ENCODE measurements at places on chromosomes 16 and 17. TPM values are rescaled to one million over a fixed set of nuclear protein-coding genes. Genes with fewer than 3 reads are reported as not detected.

DNA sequence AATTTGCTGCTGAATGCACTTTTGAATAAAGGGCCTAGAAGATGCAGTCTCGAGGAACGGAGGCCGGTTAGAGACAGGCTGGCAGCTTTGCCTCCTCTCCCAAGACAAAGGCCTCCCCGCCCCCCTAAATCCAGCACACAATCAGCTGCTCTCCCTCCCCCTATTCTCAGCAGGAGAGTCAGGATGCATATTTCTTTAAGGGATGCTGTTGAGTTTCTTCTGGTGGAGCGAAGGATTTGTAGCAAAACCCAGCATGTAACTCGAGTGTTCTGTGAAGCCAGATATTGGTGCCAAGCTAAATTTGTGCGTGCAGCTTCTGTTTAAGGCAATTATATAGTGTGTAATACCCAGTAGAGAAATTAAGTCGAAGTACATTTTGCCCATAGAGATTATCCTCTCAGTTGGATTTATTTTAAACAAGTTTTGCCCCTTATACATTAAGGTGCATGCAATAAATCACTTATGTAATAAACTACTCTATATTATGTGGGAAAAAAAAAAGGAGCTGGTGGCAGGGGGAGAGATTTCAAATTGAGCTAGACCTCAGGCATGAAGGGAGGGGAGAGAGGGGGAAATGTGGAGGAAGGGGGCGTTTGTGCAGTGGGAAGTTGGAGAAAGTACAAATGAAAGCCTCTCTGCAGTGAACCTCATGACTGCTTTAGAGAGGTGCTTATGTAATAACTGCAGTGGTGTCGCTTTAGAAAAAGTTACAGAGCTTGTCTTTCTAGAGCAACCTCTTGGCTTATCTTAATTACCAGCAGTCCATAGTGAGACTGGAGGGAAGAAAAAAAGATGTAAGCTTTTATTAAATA is 599.2 kb downstream of the MAF start:
- no peak for DNase-seq
- H3K36me3 ChIP-seq = no peaks in the 10 kb centered on the region
- no peak overlapping the region for H3K27ac ChIP-seq
- H3K4me3 ChIP-seq = no peak overlapping the region
- H3K4me1 ChIP-seq = no peaks in the 10 kb centered on the region
- no peaks in the 10 kb centered on the region for H3K27me3 ChIP-seq

DNA sequence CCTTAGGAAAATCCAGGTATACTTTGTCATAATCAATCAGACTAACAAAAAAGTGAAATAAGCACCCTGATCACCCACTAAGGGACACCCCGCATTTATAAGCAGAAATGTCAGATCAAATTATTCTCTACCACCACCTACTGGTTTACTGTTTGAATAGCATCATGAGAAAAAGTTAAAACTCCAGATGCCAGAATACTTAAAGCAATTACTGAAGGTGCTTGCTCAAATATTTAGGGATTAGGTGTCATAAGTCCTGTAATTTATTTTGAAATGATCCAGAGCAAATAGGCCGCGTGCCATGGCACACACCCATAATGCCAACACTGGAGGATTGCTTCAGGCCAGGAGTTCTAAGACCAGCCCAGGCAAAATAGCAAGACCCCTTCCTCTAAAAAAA is 2.3 kb downstream of the TOP2A start:
- no peak for DNase-seq
- peaks cover 10% of the 10 kb centered on the region for H3K4me1 ChIP-seq
- H3K27me3 ChIP-seq = no peaks in the 10 kb centered on the region
- H3K36me3 ChIP-seq = no peaks in the 10 kb centered on the region

- no peak for DNase-seq
- no peaks in the 10 kb centered on the region for H3K27me3 ChIP-seq
- H3K36me3 ChIP-seq = no peaks in the 10 kb centered on the region
- no peaks in the 10 kb centered on the region for H3K4me1 ChIP-seq
- H3K4me3 ChIP-seq = no peak overlapping the region
Observed at GRCh38 chr16:48269011-48269410, 21.7 kb upstream of the ABCC11 start.

GRCh38 chr17:7380321-7380720 is 568 bp upstream of the TNK1 start:
- no peaks in the 10 kb centered on the region for H3K36me3 ChIP-seq
- H3K4me1 ChIP-seq = peaks cover 13% of the 10 kb centered on the region
- H3K27me3 ChIP-seq = peaks cover 16% of the 10 kb centered on the region

GRCh38 chr17:63002625-63003024 is 36.6 kb downstream of the TANC2 start:
- no peaks in the 10 kb centered on the region for H3K27me3 ChIP-seq
- H3K4me1 ChIP-seq = no peaks in the 10 kb centered on the region
- no peak for DNase-seq
- no peak overlapping the region for H3K27ac ChIP-seq
- H3K4me3 ChIP-seq = no peak overlapping the region

GRCh38 chr16:86931410-86931941 is 353.1 kb downstream of the FOXL1 start:
- H3K36me3 ChIP-seq = no peaks in the 10 kb centered on the region
- DNase-seq = no peak
- H3K27ac ChIP-seq = no peak overlapping the region
- H3K27me3 ChIP-seq = no peaks in the 10 kb centered on the region

GRCh38 chr17:67417507-67417906 is 40.4 kb downstream of the PITPNC1 start:
- no peaks in the 10 kb centered on the region for H3K36me3 ChIP-seq
- H3K27me3 ChIP-seq = no peaks in the 10 kb centered on the region
- H3K27ac ChIP-seq = no peak overlapping the region
- no peak for DNase-seq

GRCh38 chr17:49746791-49747490 is 17.0 kb downstream of the FAM117A start:
- peaks cover 89% of the 10 kb centered on the region for H3K4me1 ChIP-seq
- DNase-seq = peak; percentile 60
- H3K36me3 ChIP-seq = no peaks in the 10 kb centered on the region
- peak overlapping the region; percentile 52 for H3K27ac ChIP-seq
- peak overlapping the region; percentile 40 for H3K4me3 ChIP-seq
- no peaks in the 10 kb centered on the region for H3K27me3 ChIP-seq

KRTAP1-1 gene
- not detected for total RNA-seq

AATF gene
- total RNA-seq = 130 TPM

DNA sequence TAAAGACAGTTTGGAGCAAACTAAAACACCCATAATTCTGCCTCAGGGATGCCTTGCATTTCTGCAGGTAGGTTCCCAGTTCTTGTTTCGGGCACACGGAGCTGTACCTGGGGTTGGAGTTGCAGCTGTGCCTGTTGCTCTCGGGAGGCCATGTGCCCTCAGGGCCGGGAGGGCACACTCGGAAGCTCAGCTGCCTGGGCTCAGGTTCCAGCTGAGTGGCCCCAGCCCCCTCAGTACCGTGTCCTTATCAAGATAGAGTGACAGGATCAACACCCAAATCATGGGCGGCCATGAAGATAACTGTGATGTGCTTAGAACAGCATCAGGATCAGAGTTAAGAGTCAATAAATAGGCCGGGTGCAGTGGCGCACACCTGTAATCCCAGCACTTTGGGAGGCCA is 107.9 kb downstream of the SNX29 start:
- peaks cover 50% of the 10 kb centered on the region for H3K4me1 ChIP-seq
- no peaks in the 10 kb centered on the region for H3K36me3 ChIP-seq
- no peak for DNase-seq
- no peaks in the 10 kb centered on the region for H3K27me3 ChIP-seq

DNA sequence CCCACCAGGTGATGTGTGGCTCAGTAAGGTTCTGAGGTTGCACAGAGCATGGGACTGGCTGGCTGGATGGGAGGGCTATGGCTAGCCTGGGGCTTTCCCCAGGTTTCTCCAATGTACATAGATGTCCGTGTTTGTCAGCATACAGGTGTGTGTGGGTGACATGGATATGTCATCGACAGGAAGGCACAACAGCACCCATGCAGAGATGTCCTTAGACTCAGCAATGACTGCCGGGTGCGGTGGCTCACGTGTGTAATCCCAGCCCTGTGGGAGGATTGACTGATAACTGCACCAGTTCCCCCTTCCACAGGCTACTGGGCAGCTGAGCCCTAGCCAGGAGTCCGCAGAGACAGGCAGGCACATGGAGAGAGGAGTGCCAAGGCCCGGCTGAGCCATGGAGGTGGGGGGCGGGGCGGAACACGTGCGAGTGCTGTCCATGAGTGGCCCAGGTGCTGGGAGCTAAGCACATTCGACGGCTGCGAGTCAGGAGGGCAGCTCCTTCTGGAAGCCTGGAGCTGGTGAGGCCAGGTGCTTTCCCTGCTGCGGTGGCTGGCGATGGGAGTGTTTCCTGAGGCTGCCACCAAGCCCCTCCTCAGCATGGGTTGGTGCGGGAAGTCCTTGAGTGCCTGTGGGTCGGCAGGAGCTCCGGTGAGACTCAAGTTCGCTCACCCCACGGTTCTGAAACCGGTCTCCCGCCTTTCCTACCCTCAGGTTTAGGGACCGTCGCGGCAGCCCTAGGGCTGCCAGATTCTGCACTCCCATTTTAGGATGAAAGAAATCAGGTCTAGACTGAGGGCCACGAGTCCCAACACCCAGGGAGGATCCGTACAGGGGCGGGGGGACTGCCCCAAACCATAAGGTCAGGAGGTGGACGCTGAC is 858 bp upstream of the ASPSCR1 start:
- peak overlapping the region; percentile 72 for H3K27ac ChIP-seq
- H3K36me3 ChIP-seq = no peaks in the 10 kb centered on the region
- peaks cover 28% of the 10 kb centered on the region for H3K4me1 ChIP-seq
- H3K4me3 ChIP-seq = peak overlapping the region; percentile 72
- H3K27me3 ChIP-seq = no peaks in the 10 kb centered on the region

DNA sequence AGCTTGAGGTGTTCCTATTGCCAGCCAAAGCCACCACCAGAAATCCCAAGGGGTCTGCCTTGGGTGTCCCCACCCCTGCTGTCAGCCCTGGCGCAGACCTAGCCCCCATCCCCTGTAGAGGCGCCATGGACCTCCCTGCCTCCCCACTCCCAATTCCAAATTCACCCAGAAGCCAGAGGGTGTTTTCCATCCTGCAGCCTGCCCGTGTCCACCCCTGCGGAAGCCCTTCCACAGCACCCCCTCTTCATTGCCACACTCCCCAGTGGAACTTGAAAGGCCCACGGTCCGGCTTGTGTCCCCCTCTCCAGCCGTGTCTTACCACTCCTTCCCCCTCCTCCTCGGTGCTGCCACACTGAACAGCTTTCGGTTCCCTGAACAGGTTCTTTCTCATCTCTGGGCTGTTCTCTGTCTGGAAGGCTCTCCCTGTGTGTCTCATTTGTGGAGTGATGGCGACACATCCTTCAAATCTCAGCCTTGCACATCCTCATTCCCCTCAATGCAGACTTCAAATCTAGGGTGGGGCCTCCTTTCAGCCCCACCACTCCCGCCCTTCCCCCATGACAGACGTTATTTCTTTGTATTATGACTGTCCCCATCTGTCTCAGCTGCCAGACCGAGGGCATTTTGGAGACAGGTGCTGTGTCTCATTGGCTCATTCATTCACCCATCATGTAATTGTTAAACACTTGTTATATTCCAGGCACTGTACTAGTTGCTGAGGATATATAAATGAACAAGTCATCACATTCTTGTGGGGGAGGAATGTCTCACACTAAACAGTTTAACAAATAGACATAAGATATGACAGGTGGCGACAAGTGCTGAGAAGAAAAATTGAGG is 36.3 kb downstream of the ADGRG5 start:
- H3K27ac ChIP-seq = peak overlapping the region; percentile 33
- H3K36me3 ChIP-seq = no peaks in the 10 kb centered on the region
- no peak for DNase-seq
- no peak overlapping the region for H3K4me3 ChIP-seq

GRCh38 chr17:79652999-79653643 is 42.3 kb upstream of the RBFOX3 start:
- H3K27me3 ChIP-seq = peaks cover 6% of the 10 kb centered on the region
- H3K4me1 ChIP-seq = no peaks in the 10 kb centered on the region
- H3K36me3 ChIP-seq = no peaks in the 10 kb centered on the region
- DNase-seq = no peak

STAC2 gene
- total RNA-seq = not detected

GRCh38 chr17:82318169-82318498 is 726 bp upstream of the CD7 start:
- H3K4me3 ChIP-seq = no peak overlapping the region
- H3K36me3 ChIP-seq = peaks cover 6% of the 10 kb centered on the region
- DNase-seq = no peak
- no peak overlapping the region for H3K27ac ChIP-seq
- H3K4me1 ChIP-seq = peaks cover 24% of the 10 kb centered on the region
- no peaks in the 10 kb centered on the region for H3K27me3 ChIP-seq

GRCh38 chr17:65855245-65855644 is 293.8 kb upstream of the AXIN2 start:
- H3K4me1 ChIP-seq = no peaks in the 10 kb centered on the region
- no peaks in the 10 kb centered on the region for H3K36me3 ChIP-seq
- no peak overlapping the region for H3K4me3 ChIP-seq
- no peak overlapping the region for H3K27ac ChIP-seq
- H3K27me3 ChIP-seq = no peaks in the 10 kb centered on the region
- no peak for DNase-seq

DNA sequence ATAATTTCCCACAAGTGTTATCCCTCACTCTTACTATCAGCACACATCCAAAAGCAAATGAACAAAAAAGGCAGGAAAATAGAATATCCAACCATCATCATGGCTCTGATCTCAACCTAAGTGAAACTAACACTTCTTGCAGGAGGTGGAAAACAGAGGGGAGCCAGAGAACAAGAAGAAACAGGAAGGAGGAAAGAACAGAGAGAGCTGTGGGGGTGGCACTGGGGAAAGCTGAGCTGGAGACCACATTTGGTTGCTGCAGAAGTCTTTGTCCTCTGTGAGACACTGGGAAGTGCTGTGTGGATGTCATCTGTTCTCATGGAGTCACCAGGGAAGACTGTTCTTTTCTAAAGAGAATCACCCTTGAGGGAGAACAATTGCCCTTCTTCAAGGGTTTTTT is 34.7 kb downstream of the GRB7 start:
- H3K4me1 ChIP-seq = peaks cover 90% of the 10 kb centered on the region
- no peak for DNase-seq
- no peaks in the 10 kb centered on the region for H3K27me3 ChIP-seq
- H3K36me3 ChIP-seq = no peaks in the 10 kb centered on the region

REXO5 gene
- total RNA-seq = 7.9 TPM

GRCh38 chr16:88685156-88686061 is 898 bp downstream of the SNAI3 start:
- no peaks in the 10 kb centered on the region for H3K27me3 ChIP-seq
- peaks cover 6% of the 10 kb centered on the region for H3K36me3 ChIP-seq
- peak; percentile 52 for DNase-seq

MT1G gene
- 46.8 TPM for total RNA-seq

RNF135 gene
- total RNA-seq = 7.5 TPM

GRCh38 chr17:67558740-67559380 is 158.9 kb upstream of the NOL11 start:
- H3K27ac ChIP-seq = no peak overlapping the region
- no peaks in the 10 kb centered on the region for H3K4me1 ChIP-seq
- no peak for DNase-seq
- no peaks in the 10 kb centered on the region for H3K27me3 ChIP-seq

DNA sequence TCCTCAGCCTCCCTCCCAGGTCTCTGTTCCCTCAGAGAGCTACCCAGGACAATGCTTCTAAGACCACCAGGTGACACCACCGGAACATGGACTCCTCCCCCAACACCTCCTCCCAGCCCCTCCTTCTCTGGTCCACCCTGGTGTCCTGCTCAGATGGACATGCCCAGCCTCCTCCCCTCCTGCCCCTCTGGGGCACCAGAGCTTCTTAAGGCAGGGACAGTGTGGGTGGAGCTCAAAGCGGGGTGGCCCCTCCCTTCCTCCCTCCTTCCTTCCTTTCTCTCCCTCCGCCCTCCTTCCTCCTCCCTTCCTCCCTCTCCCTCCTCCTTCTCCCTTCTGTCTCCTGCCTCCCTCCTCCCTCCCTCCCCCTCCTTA is 22.7 kb downstream of the TRPV3 start:
- no peaks in the 10 kb centered on the region for H3K27me3 ChIP-seq
- no peak overlapping the region for H3K4me3 ChIP-seq
- H3K4me1 ChIP-seq = peaks cover 5% of the 10 kb centered on the region

All from CD8-positive, alpha-beta memory T cell (primary cell).